Activated T-helper 2 cell treated with anti-CD3 and anti-CD28 coated beads, Interferon-gamma antibody, Interleukin-2, Interleukin-4, amounts not matched to agents 10 μg/mL and 5 μg/mL and 100 μg/mL, durations not matched to agents 14 hours and 24 hours and 36 hours (primary cell): ENCODE measurements at places on chromosomes 6 and 20. TPM values are rescaled to one million over a fixed set of nuclear protein-coding genes. Genes with fewer than 3 reads are reported as not detected.

DNA sequence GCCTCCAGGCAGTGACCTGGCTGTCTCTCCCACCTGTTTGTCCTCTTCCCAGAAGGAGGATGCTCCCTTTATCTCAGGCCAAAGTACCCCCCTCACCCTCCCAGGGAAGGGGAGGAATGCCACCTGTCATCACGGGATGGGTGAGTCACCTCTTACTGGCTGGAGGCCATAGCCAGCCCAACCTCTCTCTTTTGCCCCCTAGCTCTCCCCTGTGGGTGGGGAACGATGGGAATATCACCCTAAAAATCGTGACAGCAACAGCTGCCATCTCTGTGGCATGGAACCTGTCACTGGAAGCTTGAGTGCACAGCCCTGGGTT is 137.5 kb upstream of the PTPN1 start:
- no peak overlapping the region for H3K27ac ChIP-seq
- H3K4me1 ChIP-seq, result peaks cover 6% of the 10 kb centered on the region
- H3K4me3 ChIP-seq, result no peak overlapping the region
- peaks cover 10% of the 10 kb centered on the region for H3K27me3 ChIP-seq
- no peak for DNase-seq

DNA sequence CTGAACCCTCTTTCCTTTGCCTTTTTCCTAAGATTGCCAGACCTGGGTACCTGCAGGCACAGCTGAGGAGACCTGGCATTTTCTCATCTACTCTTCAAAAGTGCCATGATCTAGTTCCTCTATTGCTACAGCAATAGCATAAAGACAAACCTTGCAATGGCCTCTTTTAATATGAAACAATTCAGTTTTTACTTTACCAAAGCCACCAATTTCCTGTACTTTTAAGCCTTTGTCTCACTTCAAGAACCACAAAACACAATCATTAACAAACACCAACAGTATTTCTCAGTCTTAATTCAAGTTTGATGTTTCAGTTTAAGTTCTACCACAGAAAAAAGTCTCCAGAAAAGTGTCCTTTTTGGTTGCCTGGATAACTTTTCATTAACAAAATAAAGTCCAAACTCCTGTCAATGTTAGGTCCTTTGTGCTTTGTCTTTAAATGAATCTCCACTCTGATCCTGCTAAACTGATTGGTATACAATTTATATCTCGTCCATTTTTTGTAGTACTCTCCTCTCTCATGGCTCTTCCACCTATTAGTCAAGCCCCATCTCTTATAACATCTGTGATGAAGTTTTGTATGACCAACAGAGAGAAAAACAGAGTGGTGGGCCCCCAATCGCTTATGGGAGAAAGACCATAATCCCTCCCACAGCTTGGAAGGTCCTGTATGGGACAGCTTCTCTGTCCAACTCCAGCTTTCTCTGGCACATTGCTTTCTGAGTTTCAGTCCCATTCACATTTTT is 50.5 kb upstream of the THEMIS start:
- peaks cover 50% of the 10 kb centered on the region for H3K4me1 ChIP-seq
- no peak for DNase-seq
- peak overlapping the region; percentile 96 for H3K27ac ChIP-seq

- H3K27me3 ChIP-seq, result peaks cover 5% of the 10 kb centered on the region
- peaks cover 39% of the 10 kb centered on the region for H3K36me3 ChIP-seq
- peak overlapping the region; percentile 94 for H3K27ac ChIP-seq
- peaks cover 49% of the 10 kb centered on the region for H3K4me1 ChIP-seq
- peak overlapping the region; percentile 98 for H3K4me3 ChIP-seq
- DNase-seq, result no peak
Measured at GRCh38 chr6:42449917-42450476, 1.7 kb downstream of the TRERF1 start.

CD164 gene
- total RNA-seq, result 206 and 207 TPM in 2 replicates

DNA sequence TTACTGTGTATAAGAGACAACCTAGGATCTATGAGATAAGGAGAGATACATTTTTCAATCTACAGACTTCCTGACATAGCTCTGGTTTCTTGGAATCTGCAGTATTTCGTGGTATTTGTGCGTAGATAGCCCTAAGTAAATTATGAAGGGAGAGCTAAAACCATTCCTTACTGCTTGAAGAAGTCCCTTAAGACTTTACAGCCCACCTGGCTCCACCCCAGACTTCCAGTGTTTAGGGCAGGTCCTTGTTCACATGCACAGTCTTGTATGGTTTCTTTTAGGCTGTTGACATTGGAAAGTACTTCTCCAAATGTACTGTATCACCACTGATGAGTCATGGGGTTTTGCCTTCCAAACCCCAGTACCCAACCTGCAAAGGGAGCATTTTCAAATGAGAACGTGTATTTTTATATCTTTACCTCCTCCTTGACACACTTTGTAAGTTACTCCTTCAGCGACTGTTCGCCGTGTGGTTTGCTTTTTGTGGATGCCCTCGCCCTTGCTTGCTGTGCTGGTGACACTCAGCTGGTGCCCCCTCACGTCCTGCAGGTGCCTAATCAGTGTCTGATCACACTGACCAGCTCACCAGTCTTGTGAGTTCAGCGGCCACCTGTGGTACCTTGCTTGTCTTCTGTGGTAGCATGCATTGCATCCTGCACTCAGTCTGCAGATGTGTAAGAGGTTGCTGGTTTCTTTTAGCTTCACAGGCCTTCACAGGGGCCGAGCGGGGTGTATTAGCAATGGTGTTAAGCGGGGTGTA is 73.3 kb downstream of the IGF2R start:
- H3K36me3 ChIP-seq, result peaks cover 83% of the 10 kb centered on the region
- peaks cover 29% of the 10 kb centered on the region for H3K4me1 ChIP-seq
- no peak for DNase-seq
- peak overlapping the region; percentile 33 for H3K27ac ChIP-seq
- H3K27me3 ChIP-seq, result no peaks in the 10 kb centered on the region

- H3K4me1 ChIP-seq, result no peaks in the 10 kb centered on the region
- no peak overlapping the region for H3K4me3 ChIP-seq
- no peak for DNase-seq
- no peaks in the 10 kb centered on the region for H3K36me3 ChIP-seq
Measured at GRCh38 chr6:18601516-18602020, 214.4 kb downstream of the RNF144B start.

DNA sequence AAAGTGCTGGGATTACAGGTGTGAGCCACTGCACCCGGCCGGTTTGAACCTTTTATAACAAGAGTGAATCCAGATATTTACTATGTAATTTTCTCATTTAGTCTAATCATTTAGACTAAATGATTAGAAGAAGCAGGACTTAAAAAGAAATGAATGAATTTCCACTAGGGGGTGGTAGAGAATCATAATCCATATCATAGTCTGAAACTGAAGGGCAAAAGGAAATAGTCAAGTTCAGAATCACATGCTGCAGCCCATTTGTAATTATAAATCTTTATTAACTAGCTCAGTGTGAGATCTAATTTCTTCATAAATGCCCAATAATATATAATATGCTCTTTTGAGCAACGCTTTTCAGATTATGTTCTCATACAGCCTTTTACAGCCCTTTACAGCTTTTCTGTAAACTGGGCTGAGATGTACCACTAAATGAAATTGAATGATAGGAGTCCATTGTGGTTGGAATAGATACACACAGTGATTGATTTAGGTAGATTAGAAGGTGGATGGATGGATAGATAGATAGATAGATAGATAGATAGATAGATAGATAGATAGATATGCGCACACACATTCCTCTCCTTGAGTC is 31.8 kb downstream of the PSMB9 start:
- no peak overlapping the region for H3K4me3 ChIP-seq
- H3K4me1 ChIP-seq, result peaks cover 8% of the 10 kb centered on the region
- no peak overlapping the region for H3K27ac ChIP-seq
- DNase-seq, result no peak
- peaks cover 9% of the 10 kb centered on the region for H3K36me3 ChIP-seq
- H3K27me3 ChIP-seq, result no peaks in the 10 kb centered on the region

DNA sequence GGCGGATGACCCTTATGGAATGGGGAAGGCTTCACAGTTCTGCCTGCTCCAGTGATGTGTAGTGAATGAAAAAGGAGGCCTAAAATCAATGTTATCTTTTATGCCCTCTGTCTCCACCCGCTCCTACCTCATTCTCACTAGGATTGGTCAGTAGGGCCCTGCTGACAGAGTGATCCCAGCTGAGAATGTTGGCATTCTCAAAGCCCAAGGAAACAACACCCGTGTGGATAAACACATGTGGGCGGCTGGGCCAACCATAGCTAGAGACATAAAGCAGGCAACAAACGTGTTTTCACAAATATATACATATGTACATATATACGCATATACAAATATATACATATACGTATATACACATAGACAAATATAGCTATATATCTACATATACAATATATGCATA is 4.5 kb downstream of the RIPK1 start:
- H3K4me3 ChIP-seq, result no peak overlapping the region
- H3K27ac ChIP-seq, result no peak overlapping the region
- H3K4me1 ChIP-seq, result peaks cover 56% of the 10 kb centered on the region
- DNase-seq, result no peak
- H3K36me3 ChIP-seq, result peaks cover 47% of the 10 kb centered on the region
- no peaks in the 10 kb centered on the region for H3K27me3 ChIP-seq

- DNase-seq, result no peak
- H3K27me3 ChIP-seq, result peaks cover 13% of the 10 kb centered on the region
- no peaks in the 10 kb centered on the region for H3K4me1 ChIP-seq
- H3K4me3 ChIP-seq, result no peak overlapping the region
- no peaks in the 10 kb centered on the region for H3K36me3 ChIP-seq
- no peak overlapping the region for H3K27ac ChIP-seq
Measured at GRCh38 chr6:112372226-112372806, 25.2 kb downstream of the RFPL4B start.

VGLL2 gene
- total RNA-seq, result not detected in 2 replicates

DNA sequence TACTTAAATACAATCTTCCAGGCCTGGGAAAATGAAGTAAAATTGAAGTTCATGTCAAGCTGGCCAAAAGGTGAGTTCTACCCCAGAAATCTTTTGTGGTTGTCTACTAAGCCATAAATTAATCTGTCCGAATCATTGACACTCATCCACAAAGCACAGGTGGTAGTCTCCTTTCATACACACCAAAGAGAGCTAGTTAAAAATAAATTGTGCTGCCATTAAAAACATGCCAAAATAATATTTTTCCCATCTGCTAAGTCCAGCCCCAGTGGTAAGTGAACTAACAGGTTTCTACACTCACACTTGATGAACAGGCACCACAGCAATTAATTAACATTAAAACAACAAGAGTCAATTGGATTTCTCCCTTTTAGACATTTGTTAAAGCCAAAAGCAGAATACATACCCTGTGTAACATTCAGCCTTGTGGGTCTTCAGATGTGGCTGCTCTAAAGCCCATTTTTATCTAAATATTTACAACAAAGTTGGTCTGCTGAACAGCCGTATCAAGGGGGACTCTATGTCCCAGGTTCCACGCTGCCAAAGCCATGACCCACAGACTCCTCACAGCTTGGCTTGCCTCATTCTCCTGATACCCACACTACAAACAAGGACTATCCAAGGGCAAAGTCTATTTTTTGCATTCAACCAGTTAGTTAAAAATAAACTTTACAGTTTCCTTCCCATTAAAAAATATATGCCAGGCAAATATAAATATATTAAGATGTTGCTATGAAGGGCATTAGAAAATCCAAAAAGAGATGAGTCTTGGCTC is 490.4 kb downstream of the BMP2 start:
- no peaks in the 10 kb centered on the region for H3K27me3 ChIP-seq
- H3K36me3 ChIP-seq, result no peaks in the 10 kb centered on the region
- DNase-seq, result no peak
- H3K4me1 ChIP-seq, result no peaks in the 10 kb centered on the region
- H3K4me3 ChIP-seq, result no peak overlapping the region

TSBP1 gene
- not detected in 2 replicates for total RNA-seq

GRCh38 chr20:45419188-45420091 is 3.5 kb downstream of the PIGT start:
- no peaks in the 10 kb centered on the region for H3K27me3 ChIP-seq
- H3K36me3 ChIP-seq, result peaks cover 48% of the 10 kb centered on the region
- DNase-seq, result no peak
- no peak overlapping the region for H3K4me3 ChIP-seq

- H3K4me1 ChIP-seq, result peaks cover 25% of the 10 kb centered on the region
- no peak overlapping the region for H3K27ac ChIP-seq
- no peaks in the 10 kb centered on the region for H3K27me3 ChIP-seq
- no peak overlapping the region for H3K4me3 ChIP-seq
- peaks cover 5% of the 10 kb centered on the region for H3K36me3 ChIP-seq
Measured at GRCh38 chr6:109240370-109241084, 141.7 kb downstream of the CD164 start.

PI3 gene
- not detected in 2 replicates for total RNA-seq

DNA sequence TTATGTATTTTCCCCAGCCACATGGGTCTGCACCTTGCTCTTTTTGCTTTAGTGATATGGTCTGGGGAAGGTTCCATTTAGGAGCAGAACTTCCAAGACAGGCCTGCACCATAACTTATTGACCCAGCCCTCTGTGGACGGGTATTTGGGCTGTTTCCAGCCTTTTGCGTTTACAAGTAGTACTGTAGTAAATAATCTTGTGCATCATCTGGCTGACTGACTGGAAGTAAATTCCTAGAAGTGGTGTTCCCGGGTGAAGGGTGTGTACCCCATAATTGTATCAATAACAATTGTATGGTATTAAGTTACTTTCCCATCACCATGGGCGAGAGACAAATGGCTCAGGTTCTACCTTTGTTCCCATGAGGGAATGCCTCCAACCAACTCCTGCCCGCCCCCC is 31.6 kb downstream of the SPDEF start:
- H3K4me3 ChIP-seq, result no peak overlapping the region
- no peak overlapping the region for H3K27ac ChIP-seq
- H3K4me1 ChIP-seq, result peaks cover 3% of the 10 kb centered on the region
- H3K27me3 ChIP-seq, result peaks cover 5% of the 10 kb centered on the region
- DNase-seq, result no peak
- no peaks in the 10 kb centered on the region for H3K36me3 ChIP-seq

MAP7 gene
- 0.94 and 1.2 TPM in 2 replicates for total RNA-seq

DNA sequence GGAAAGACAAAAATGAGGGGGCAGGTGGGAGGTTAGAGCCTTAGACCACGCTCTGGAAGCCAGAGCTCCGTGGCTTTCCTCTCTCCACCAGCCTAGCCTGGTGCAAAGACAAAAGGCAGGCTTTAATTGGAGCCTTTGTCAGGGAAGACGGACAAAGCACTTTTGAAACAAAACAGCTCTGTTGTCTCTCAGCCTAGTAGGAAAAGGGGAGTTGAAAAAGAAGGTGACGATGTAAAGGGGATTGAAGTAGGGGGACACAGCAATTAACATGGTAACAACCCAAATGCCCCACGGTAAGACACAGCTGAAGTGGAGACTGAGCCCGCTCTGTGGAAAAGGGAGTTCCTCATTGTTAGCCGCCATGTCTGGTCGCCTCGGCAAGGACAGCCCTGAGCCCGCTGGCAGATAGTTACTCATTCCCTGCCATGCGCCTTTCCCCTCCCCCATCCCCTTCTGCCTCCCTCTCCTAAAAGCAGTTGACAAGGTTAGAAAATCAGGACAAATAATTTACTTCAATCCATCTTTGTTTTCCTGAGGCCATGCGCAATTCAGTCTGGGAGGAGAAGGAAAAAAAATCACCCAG is 93.0 kb downstream of the TCP11 start:
- peaks cover 16% of the 10 kb centered on the region for H3K4me1 ChIP-seq
- DNase-seq, result no peak
- no peaks in the 10 kb centered on the region for H3K27me3 ChIP-seq
- H3K4me3 ChIP-seq, result no peak overlapping the region

CST2 gene
- not detected in 2 replicates for total RNA-seq

CCN6 gene
- 0.34 TPM in 1 of 2 replicates, not detected in the other for total RNA-seq

PCSK2 gene
- not detected in 2 replicates for total RNA-seq
